ENCODE measurements at places on chromosomes 2 and 18. TPM values are rescaled to one million over a fixed set of nuclear protein-coding genes. Genes with fewer than 3 reads are reported as not detected.

DNA sequence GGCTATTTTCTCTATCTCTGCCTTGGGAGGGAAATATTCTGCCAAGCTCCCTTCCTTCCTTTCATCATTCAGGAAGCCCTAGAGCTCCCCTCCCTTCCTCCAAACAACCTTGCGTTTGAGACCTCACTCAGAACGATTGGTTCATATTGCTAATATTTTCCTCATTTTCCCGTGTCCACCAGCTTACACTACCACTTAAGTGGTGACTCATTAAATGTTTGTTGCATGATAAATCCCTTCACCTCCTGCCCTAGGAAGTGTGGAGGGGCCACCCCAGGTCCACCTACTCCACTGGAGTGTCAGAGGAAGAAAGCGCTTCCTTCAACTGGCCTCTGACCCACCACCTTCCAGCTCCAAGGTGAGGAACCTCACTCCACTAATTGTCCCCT, 2.3 kb upstream of the LPIN2 start:
- no peak for DNase-seq
- no peak overlapping the region for H3K4me3 ChIP-seq
- H3K4me1 ChIP-seq = peaks cover 57% of the 10 kb centered on the region
- H3K27me3 ChIP-seq = no peaks in the 10 kb centered on the region
- H3K27ac ChIP-seq = no peak overlapping the region
- H3K36me3 ChIP-seq = peaks cover 20% of the 10 kb centered on the region

GRCh38 chr2:66582987-66583880, 148.3 kb downstream of the MEIS1 start:
- no peak for DNase-seq
- no peaks in the 10 kb centered on the region for H3K36me3 ChIP-seq
- H3K27ac ChIP-seq = no peak overlapping the region

GRCh38 chr18:79507546-79508480, 112.1 kb downstream of the NFATC1 start:
- H3K4me3 ChIP-seq = peak overlapping the region; percentile 34
- peak overlapping the region; percentile 81 for H3K27ac ChIP-seq
- peaks cover 10% of the 10 kb centered on the region for H3K36me3 ChIP-seq
- no peak for DNase-seq
- no peaks in the 10 kb centered on the region for H3K27me3 ChIP-seq

GRCh38 chr18:13300029-13300428, 81.5 kb downstream of the LDLRAD4 start:
- H3K27me3 ChIP-seq = no peaks in the 10 kb centered on the region
- peaks cover 4% of the 10 kb centered on the region for H3K36me3 ChIP-seq
- H3K27ac ChIP-seq = no peak overlapping the region
- no peak overlapping the region for H3K4me3 ChIP-seq

MOCOS gene
- 0.17 TPM for total RNA-seq

Data from activated CD4-positive, alpha-beta T cell treated with anti-CD3 and anti-CD28 coated beads, Interleukin-2, amount 10 ng/mL, durations not matched to agents 7 days and 5 days (primary cell).